ENCODE measurements at places on chromosomes 5 and 9.

DNA sequence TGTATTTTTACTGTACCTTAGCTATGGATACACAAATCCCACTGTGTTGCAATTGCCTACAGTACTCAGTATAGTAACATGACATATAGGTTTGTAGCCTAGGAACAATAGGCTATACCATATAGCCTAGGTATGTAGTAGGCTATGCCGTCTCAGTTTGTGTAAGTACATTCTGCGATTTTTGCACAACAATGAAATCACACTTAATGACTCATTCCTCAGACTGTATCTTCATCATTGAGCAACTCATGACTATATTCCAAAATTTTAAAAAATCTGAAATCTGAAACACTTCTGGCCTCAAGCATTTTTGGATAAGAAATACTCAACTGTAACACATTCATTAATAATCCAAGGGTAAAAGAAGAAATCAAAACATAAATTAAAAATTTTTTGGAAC is 666.8 kb upstream of the GRAMD2B start:
- no peak for DNase-seq

DNA sequence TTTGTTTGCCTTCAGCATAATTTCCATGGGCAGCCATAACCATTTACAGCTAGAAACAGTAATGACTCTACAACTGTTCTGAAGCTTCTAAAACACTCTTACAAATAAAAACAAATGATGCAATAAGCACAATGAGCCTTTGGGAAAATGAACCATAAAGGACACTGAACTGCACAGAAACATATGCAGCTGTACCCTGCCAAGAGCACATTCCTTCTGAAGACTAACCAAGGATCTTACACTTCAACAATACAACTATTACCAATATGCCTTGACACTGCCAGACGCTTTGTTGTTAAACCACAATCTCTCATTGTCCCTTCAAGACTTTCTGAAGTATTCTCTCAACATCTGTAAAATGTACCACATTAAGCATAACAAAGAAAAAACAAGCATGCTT is 104.2 kb upstream of the HMHB1 start:
- no peak for DNase-seq

DNA sequence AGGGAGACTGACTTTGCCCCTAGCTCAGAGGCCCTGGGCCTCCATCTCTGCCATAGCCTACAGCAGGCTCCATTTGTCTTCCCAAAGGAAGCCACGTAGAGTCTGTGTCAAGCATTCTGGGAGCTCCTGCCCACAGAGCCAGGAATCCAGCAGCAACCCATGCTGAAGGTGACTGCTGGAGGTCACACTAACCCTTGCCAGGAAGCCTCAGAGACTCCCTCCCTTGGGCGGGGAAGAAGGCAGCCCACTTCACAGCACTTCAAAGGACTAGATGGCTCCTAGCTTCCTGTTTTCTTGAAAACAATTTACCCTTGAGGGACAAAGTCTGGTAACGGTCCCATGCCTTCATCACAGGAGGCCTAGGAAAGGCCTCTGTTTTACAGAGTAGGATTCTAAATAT is 1.7 kb downstream of the CKMT2 start:
- DNase-seq: no peak

GRCh38 chr9:1956958-1957357 is 58.2 kb upstream of the SMARCA2 start:
- no peak for DNase-seq

GRCh38 chr9:104986096-104986495 is 58.1 kb upstream of the ABCA1 start:
- no peak for DNase-seq

GRCh38 chr9:128106940-128107467 is 20.5 kb downstream of the PTGES2 start:
- DNase-seq: no peak

GRCh38 chr9:100160021-100160420 is 61.0 kb downstream of the INVS start:
- no peak for DNase-seq

GRCh38 chr5:157312492-157312891 is 46.6 kb downstream of the CYFIP2 start:
- DNase-seq: peak; percentile 54

DNA sequence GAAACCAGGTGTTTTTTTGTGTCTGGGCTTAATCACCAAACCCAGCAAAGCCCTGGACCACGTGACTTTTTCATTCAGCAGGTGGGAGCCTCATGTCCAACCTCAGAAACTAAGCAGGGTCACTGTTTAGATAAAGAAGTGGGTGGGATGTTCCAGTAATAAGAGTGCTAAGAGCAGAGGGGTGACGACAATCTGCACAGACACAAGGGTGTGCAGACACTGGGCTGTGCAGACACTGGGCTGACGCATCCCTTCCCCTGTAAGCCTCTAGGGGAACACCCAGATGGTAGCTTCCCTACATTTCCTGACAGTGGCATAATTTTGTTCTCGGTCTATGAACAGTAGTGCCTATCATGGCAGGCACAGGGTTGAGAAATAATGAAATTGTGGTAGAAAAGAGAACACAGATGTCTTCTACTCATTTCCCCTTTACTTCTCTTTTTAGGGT is 85.1 kb downstream of the SAXO1 start:
- no peak for DNase-seq
